ENCODE measurements at places on chromosomes 12 and 14. TPM values are rescaled to one million over a fixed set of nuclear protein-coding genes. Genes with fewer than 3 reads are reported as not detected.
A peak's percentile ranks its signal among the peaks of the same experiment; 100 is the strongest.

- H3K27me3 ChIP-seq: no peaks in the 10 kb centered on the region
- H3K4me3 ChIP-seq: no peak overlapping the region
- H3K4me1 ChIP-seq: no peaks in the 10 kb centered on the region
These were observed 28.9 kb upstream of the PAPLN start for GRCh38 chr14:73208390-73208789.

KRT8 gene
- 4,597 TPM for total RNA-seq

CD4 gene
- 13.4 TPM for total RNA-seq

KIF5A gene
- 2.1 TPM for total RNA-seq

GRCh38 chr12:94615260-94616181 lies 34.8 kb downstream of the TMCC3 start:
- peaks cover 7% of the 10 kb centered on the region for H3K4me1 ChIP-seq
- H3K27me3 ChIP-seq: no peaks in the 10 kb centered on the region
- no peaks in the 10 kb centered on the region for H3K36me3 ChIP-seq
- peak overlapping the region; percentile 4 for H3K4me3 ChIP-seq

DNA sequence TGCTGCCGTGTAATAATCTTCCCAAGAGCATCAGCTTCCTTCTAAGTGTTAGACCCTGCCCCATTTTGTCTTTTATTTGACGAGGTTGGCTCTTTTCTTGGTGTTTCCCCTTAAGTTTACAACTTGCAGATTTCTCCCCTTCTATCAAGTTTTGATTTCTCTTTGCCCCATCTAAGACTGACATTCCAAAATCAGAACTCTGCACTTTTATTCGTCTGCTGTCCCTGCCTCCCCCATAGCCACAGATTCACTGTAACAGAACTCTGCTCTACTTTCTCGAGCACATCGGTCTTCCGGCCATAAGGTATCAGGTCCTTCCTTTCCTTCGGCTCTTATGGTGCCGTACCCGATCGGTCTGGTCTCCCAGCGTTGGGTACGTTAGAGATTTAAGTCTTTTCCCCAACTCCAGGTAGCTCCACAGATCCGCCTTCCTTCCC lies 563 bp downstream of the DCP1B start:
- H3K27ac ChIP-seq: peak overlapping the region; percentile 91
- peaks cover 9% of the 10 kb centered on the region for H3K4me1 ChIP-seq
- DNase-seq: no peak
- H3K27me3 ChIP-seq: no peaks in the 10 kb centered on the region
- H3K36me3 ChIP-seq: no peaks in the 10 kb centered on the region

DNA sequence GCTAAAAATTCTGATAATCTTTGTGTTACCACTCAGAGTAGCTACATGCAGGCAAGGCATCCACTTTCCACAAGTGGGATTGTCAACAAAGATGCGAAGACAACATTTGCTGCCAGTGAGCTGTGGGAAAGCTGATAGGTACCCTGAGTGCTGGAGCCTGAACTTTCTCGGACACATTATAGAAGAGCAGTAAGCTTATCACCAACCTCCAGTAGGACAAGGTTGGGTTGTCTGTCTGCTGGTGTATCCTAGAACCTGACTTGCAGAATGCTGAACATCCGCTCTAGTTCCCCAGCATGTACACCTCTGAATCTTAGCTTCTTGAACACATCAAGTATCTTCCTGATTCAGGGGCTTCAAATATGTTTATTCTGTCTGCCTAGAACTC lies 103.8 kb upstream of the PPM1H start:
- no peaks in the 10 kb centered on the region for H3K4me1 ChIP-seq
- no peak overlapping the region for H3K27ac ChIP-seq
- H3K36me3 ChIP-seq: no peaks in the 10 kb centered on the region

- no peak for DNase-seq
- H3K4me1 ChIP-seq: no peaks in the 10 kb centered on the region
- no peak overlapping the region for H3K4me3 ChIP-seq
- no peak overlapping the region for H3K27ac ChIP-seq
- no peaks in the 10 kb centered on the region for H3K36me3 ChIP-seq
These were observed 19.1 kb upstream of the FICD start for GRCh38 chr12:108495823-108496579.

GRCh38 chr14:80212023-80212397 lies 706 bp upstream of the DIO2 start:
- H3K4me1 ChIP-seq: no peaks in the 10 kb centered on the region
- H3K4me3 ChIP-seq: no peak overlapping the region
- H3K36me3 ChIP-seq: no peaks in the 10 kb centered on the region
- H3K27ac ChIP-seq: no peak overlapping the region

DNA sequence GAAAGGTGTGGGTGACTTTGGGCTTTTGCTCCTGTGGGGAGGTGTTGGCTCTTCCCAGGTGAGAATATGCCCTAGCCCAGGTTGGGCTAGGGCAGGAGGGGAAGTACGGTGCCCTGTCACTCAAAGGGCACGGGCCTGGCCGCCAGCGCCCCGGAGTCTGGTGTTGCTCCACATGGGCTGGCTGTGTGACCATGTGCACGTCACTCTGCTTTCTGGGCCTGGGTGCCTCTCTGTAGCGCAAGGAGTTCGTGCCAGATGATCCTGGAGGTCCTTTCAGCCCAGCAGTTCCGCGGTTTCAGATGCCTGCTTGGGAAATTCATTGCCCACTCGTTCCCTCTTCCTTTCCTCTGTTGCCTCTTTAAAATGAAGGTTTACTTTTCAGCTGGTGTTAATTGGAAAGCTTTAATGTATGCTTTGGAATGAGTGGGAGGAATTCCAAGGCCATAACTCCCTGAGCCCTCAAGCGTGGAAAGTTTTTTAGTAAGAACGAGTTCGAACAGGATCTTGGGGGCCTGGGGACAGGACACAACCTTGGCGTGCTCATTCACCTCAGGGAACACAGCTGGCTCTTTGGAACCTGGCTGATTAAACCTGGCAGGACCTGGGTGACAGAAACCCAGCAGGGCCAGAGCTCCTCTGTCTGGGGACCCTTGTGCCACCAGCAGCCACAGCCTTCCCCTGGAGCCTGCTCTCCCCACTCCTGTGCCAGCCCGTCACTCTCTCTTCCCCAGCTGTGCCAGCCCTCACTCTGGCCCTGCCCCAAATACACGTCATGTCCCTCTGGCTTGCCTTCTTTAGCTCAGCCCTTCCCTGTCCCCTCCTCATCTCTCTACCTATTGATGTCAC lies 42.8 kb downstream of the TSPAN9 start:
- no peaks in the 10 kb centered on the region for H3K4me1 ChIP-seq
- H3K27me3 ChIP-seq: no peaks in the 10 kb centered on the region
- no peak overlapping the region for H3K4me3 ChIP-seq
- no peak for DNase-seq
- H3K27ac ChIP-seq: no peak overlapping the region

SLC17A8 gene
- 0.91 TPM for total RNA-seq

GRCh38 chr12:102474438-102475064 lies 5.8 kb downstream of the IGF1 start:
- H3K4me1 ChIP-seq: no peaks in the 10 kb centered on the region
- no peak overlapping the region for H3K4me3 ChIP-seq
- H3K27ac ChIP-seq: no peak overlapping the region

GRCh38 chr12:48903363-48903981 lies 21.8 kb downstream of the FKBP11 start:
- H3K36me3 ChIP-seq: no peaks in the 10 kb centered on the region
- DNase-seq: no peak
- H3K4me1 ChIP-seq: no peaks in the 10 kb centered on the region
- peak overlapping the region; percentile 4 for H3K4me3 ChIP-seq

DNA sequence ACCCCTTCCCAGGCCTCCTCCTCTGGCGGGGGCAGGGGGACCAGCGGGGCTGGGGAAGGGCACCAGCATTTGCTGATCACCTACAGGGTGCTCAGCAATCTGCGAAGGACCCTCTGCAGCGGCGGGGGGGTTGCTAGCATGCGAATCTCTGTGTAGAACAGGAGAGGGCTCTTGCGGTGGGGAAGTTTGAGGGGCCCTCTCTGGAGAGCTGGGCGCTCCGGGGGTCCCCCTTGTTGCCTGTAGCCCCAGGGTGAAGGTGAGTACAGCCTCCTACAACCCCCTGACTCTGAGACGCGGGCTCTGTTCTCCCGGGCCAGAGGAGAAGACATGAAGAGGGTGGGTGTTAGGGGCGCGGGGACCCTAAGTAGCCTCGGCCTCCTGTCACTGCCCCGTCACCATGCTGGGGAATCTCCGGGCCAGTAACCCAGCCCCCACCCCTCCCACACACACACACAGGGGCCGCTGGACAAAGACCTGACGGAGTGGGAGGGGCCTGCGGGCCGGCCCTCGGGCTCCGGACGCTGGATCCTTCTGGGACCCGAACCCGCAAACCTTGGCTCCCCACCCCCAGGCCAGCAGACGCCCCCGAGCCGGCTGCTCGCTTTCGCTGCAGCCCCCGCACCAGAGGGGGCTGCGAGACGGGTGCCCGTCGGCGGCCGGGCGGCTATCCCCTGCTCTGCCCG lies 734 bp downstream of the FIGNL2 start:
- no peaks in the 10 kb centered on the region for H3K36me3 ChIP-seq
- peaks cover 4% of the 10 kb centered on the region for H3K4me1 ChIP-seq
- H3K27ac ChIP-seq: no peak overlapping the region
- no peak for DNase-seq
- peaks cover 41% of the 10 kb centered on the region for H3K27me3 ChIP-seq

TROAP gene
- total RNA-seq: 51.8 TPM

C12orf54 gene
- total RNA-seq: not detected

DNA sequence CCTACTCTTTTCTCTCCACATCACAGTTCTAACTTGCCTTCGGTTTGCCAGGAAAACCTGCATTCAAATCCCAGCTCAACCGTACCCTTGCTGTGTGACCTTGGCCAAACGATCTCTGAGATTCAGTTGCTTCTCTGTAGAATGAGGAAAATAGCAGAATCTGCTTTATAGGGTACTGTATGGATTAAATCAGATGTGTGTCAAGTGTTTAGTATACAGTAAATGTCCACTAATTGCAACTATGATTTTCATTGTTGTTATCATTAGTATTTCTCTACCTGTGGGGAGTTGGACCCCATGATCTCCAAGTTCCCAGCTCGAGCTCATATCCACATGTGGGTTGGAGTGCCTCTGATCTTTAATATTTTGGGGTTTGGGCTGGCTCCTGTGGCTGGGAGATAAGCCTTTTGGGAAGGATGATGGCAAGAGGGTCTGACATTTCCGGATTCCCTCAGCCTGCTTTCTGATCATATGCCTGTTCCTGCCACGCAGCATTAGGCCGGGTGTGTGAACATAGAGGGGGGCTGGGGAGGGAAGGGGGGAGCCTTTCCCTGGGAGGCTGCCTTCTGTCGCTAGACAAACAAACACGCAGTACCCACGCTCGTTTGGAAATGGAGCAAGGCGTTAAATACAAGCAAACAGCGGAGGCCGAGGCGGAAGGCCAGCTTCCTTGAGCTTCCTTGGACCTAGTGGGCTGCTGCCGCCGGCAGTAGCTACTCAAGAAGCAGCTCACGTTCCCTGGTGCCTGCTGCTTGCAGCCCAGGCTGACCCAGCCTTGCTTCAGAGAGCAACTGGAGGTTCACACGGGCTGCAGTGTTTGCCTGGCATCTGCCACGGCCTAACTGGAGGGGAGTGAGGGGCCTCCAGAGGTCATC lies 213.5 kb upstream of the LHX5 start:
- no peak overlapping the region for H3K4me3 ChIP-seq
- no peaks in the 10 kb centered on the region for H3K36me3 ChIP-seq
- no peaks in the 10 kb centered on the region for H3K27me3 ChIP-seq
- no peaks in the 10 kb centered on the region for H3K4me1 ChIP-seq

TSPAN19 gene
- not detected for total RNA-seq

CLEC2B gene
- total RNA-seq: 6.7 TPM

- H3K27ac ChIP-seq: no peak overlapping the region
- H3K36me3 ChIP-seq: no peaks in the 10 kb centered on the region
- peaks cover 18% of the 10 kb centered on the region for H3K4me1 ChIP-seq
- no peaks in the 10 kb centered on the region for H3K27me3 ChIP-seq
These were observed 36.0 kb upstream of the TDRD9 start for GRCh38 chr14:103892247-103892646.

- no peaks in the 10 kb centered on the region for H3K27me3 ChIP-seq
- no peak overlapping the region for H3K27ac ChIP-seq
- DNase-seq: no peak
These were observed 332.9 kb downstream of the TMEM132D start for GRCh38 chr12:129570796-129571400.

- peak; percentile 56 for DNase-seq
- no peak overlapping the region for H3K4me3 ChIP-seq
- no peaks in the 10 kb centered on the region for H3K4me1 ChIP-seq
- no peak overlapping the region for H3K27ac ChIP-seq
- H3K27me3 ChIP-seq: no peaks in the 10 kb centered on the region
These were observed 62.5 kb downstream of the CCDC88C start for GRCh38 chr14:91354979-91355685.

HCFC2 gene
- total RNA-seq: 11.1 TPM

All from colonic mucosa (tissue), 4 donors.